DMS79 treated with DMSO at 0.1 percent for 48 hours (cell line): ENCODE measurements at places on chromosomes 2 and 18.
A peak's percentile ranks its signal among the peaks of the same experiment; 100 is the strongest.

GRCh38 chr2:19550750-19551149, 192.3 kb upstream of the OSR1 start:
- no peak for DNase-seq

DNA sequence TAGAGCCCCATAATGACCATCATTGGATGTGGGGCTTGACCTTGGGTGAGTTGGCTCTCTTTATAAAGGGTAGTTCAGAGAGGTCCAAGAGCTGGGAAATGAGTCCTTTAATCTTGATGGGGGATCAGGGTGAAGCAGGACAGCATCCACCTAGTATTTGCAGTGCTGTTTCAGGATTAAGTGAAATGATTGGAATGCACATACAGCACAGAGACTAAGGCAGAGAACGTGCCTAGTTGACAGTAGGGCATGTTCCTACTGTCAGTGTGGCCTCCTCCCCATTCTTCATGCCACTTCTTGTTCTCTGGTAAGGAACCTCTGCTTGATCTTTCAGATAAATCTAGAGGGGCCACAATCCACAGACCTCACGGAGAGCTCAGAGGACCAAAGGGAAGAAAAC, 78.9 kb downstream of the TRIM43 start:
- DNase-seq: no peak

- DNase-seq: no peak
These were observed 60.8 kb downstream of the CRACDL start for GRCh38 chr2:98875081-98875728.

DNA sequence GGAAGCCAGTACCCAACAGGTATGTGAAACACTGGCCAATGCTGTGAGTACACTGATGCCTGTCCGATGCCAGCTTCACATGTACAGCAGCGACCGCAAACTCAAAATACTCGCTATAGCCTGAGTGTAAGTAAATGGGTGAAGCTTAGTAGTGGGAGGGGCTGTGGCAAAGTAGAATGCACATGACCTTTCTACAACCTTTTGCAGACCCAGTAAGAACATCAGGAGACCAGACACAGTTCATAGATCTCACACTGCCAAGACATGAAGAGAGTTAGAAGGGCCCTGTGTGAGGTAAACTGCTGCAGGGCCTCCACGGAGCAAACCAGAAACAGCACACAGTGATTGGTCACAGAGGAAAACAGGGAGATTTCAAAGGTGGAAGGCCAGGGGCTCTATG, 9.1 kb upstream of the UBXN4 start:
- no peak for DNase-seq

GRCh38 chr2:48339451-48339850, 190.5 kb upstream of the STON1 start:
- DNase-seq: no peak

DNA sequence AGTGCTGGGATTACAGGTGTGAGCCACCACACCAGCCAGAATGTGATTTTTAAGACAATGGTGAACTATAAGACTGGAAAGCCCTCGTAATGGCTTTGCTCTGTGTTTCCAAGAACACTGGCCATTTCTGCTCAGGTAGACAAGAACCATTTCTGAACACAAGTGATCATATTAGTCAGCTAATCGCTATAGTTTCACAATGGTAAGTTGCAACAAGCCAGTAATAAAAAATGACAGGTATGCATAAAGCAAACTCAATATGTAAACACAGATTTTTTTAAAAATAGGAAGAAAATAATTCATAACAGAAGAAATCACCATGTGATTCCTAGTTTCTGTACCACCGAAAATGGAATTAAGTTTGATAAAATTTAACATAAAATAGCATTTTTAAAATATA, 166.5 kb downstream of the THADA start:
- no peak for DNase-seq

- DNase-seq: peak; percentile 35
These were observed 1.0 kb upstream of the PMAIP1 start for GRCh38 chr18:59898609-59899297.

DNA sequence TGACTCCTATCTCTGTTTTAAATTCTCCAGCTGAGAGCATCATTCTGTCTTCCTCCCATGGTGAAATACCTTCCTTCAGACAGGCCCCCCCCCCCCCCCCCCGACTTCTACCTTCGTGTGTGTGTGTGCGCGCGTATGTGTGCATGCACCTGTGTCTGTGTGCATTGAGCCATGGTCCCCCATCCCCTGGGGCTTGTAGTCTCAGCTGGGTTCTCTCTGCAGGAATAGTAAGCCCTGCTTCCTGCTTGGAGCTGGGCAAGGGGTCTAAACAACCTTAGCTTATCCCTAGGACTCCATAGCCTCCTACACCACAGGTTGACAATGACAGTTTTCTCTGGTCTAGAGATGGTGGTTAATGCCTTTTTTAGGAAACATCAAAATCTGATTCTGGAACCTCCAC, 427.5 kb upstream of the KLHL29 start:
- no peak for DNase-seq

- DNase-seq: no peak
These were observed 113.5 kb upstream of the CHRNA1 start for GRCh38 chr2:174877751-174878150.

GRCh38 chr2:35503738-35504199, 851.8 kb upstream of the CRIM1 start:
- no peak for DNase-seq

DNA sequence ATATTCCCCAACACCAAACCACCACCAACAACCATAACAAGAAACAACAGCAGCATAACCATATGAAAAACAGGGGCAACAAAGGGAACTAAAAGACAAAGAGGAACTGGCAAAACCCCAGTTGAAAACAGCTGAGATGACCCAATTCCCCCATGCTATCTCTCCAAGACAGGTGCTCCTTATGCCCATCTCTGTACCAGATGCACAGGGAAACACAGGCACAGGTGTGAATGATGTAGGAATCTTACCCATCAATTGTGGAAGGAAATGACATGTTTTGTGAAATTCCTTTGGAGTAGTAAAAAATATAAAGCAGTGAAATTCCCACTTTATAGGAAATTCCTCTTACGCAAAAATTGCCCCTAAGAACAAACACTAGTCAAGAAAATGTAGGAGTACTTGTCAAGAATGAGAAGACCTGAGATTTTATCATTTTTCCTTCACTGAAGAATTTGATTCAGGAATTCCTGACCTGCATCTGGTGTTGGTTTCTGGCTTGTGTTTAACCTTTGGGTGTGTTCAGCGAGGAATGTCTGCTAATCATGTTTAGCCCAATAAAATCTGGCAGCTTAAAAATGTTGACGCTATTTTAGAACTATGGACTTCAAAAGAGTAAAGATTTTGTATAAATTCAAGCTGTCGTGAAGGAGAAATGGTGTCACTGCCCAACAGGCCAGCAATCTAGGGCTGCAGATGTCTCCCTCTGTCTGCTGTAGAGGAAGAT, 67.7 kb upstream of the ARHGAP28 start:
- DNase-seq: no peak

- no peak for DNase-seq
These were observed 36.3 kb upstream of the TANC1 start for GRCh38 chr2:158932131-158932645.

GRCh38 chr2:129212299-129212958, 767.0 kb upstream of the RAB6C start:
- DNase-seq: no peak

- DNase-seq: no peak
These were observed 284.9 kb downstream of the OSR1 start for GRCh38 chr2:19073522-19073921.
